ENCODE measurements at places on chromosomes 4 and X.

- no peak for DNase-seq
Measured at GRCh38 chrX:109889289-109890006, 113.5 kb upstream of the TMEM164 start.

DNA sequence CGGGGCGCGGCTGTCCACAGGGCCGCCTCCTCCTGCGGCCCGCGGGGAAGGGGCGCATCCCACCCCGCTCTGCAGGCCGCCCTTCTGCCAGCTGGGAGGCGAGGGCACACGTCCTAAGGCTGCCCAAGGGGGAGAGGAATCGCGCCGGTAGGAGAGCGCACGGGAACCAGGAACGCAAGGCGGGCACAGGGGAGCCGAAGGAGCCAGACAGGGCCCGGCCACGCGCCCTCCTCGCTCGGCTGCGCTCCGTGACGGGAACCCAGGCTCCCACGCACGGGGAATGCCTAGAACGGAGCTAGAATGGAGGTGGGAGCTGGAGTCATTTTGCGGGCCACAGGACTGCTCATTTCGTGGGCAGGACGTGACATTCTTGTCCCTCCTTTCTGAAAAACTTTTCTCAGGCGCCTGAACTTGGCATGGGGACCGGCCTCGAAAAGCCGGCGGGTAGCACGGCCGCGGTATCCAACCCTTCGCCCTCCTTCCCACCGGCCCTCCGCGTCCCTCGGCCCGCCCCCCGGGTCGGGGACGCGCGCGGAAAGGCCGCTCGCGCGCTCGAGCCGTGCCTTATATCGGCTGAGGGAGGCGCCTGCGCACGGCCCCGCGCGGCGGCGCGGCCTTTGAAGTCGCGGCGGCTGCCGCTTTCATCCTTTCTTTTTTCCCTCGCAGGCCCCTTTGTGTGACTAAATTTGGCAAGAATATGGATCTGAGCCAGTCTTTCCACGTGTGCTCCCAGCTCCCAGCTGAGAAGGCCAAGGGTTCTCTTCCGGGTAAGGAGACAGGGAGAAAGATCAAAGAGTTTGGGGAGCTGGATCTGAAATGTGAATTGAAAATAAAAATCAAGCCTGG, 4.2 kb upstream of the LEF1 start:
- DNase-seq, result no peak

DNA sequence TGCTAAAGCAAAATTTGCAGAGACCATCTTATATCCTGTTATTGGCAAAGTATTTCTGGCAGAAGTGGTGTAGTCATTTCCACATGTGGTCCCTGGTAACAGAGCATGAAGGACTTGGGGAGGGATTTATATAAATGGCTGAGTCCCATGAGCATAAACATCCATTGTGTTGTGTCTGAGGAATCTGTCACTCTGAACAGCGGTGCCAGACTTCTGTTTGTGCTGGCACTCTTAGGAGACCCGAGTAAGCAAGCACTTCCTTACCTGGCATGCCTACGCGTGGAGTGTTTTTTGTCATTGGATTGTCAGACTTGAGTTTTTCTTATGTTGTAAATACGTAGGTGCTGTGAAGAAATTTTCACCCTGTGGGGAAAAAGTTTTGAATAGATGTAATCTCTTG, 285.9 kb downstream of the ARHGAP10 start:
- DNase-seq, result no peak

GRCh38 chr4:184891816-184892397, 66.1 kb upstream of the ACSL1 start:
- DNase-seq, result no peak

DNA sequence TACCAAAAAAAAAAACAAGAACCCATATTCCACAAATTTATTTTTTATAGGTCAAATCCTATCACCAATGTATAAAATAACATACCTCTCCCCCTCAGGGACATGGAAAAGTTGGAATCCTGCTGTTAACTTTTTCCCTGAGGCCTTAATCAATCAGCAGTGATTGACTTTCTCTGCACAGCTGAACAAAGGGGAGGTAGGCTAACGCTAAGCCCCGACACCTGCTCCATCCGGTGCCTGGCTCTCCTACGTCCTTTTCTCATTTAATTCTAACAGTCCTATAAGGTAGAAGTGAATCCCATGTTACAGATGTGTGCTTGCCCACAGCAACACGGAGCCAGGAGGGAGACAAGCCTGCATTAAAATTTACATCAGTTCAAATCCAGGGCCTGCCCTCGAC, 2.8 kb downstream of the CENPU start:
- DNase-seq, result no peak

DNA sequence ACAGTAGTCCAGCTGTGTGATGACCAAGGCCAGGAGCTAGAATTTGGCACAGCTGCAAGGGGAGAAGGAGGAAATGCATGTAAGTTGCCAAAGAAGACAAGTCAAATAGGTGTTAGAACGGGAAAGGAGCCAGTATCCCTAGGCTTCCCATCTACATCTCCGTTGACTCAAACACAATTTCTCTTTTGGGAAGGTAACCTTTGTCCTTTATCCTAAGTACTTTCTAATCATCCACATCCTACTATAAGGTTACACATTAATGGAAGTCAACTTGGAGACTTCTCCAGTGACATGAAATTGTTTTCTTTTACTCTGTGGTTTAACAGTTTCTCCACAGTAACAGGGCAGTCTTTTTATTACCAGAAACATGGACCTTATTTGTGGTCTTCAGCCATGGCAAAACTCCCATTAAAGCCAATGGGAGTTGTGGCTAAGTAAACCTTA, 620.0 kb downstream of the ANKRD50 start:
- no peak for DNase-seq

- no peak for DNase-seq
Measured at GRCh38 chrX:149993989-149994388, 55.7 kb upstream of the EOLA2 start.

- DNase-seq, result no peak
Measured at GRCh38 chr4:73764513-73764912, 24.1 kb downstream of the CXCL8 start.

- no peak for DNase-seq
Measured at GRCh38 chr4:162061214-162061613, 102.6 kb downstream of the FSTL5 start.

GRCh38 chr4:53196882-53197771, 168.7 kb downstream of the SCFD2 start:
- peak; percentile 86 for DNase-seq

DNA sequence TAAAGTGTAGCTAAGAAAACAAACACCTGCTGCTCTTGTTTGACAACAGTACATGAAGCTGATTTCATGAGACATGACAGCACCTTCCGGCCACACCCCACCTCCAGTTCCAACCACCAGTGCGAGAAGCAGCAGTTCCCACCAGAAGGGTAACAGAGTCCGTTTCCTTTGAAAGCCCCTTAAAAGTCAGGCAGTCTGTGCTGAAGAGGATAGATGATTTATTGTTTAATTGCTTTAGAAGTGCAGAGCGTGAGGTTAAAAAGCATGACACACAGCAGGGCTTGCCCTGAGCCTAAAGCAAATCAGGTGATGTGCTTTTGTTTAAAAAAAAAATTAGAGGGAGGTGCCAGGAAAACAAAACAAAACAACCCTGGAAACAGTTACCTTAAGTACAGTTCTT, 82.6 kb downstream of the HADH start:
- DNase-seq, result no peak

- DNase-seq, result no peak
Measured at GRCh38 chr4:122788935-122789334, 37.7 kb upstream of the FGF2 start.

DNA sequence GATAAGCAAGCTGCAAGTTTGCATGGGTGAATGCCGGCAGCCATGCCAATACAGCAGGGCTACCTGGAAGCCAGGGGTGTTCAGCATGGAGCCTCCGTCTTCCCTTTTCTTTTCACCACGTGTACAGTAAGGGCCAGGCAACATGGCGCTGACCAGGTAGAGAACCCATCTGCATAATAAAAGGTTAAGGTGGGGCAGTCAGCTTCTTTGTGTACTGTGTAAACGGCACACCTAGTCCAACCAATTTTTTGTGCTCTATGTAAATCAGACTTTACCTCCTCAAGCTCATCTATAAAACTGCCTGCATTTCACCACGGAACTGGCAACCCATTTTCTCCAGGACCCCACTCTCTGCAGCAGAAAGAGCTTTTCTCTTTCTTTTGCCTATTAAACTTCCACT, 286.8 kb upstream of the VCX3A start:
- no peak for DNase-seq

DNA sequence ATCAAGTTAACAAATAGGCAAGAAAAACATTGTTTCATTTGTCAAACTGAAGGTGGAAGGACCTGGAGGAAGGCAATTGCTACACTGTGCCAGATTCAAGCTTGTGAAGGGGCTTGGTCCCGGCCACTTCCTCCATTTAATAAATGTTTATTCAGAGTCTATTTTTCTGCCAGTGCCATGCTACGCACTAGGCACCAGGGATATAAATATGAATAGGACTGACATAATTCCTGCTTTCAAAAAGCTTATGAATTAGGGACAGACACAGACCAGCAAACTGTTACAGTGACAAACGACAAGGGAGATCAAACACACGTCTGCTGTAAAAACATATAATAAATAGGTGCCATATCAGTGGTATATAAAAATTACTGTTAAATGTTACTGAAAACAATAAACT, 571 bp downstream of the TLR6 start:
- no peak for DNase-seq

DNA sequence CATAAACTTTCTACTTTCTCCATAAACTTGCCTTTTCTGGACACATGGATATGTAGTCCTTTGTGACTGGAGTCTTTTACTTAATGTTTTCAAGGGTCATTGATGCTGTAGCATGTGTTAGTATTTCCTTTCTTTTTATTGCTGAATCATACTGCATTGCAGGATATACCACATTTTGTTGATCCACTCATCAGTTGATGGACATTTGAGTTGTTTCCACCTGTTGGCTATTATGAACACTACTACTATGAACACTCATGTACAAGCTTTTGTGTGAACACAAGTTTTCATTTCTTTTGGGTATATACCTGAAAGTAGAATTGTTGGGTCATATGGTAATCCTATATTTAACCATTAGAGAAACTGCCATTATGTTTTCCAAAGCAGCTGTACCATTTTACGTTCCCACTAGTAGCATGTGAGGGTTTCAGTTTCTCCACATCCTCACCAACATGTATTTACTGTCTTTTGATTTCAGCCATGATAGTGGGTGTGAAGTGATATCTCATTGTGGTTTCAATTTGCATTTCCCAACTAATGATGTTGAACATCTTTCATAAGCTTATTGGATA, 26.3 kb upstream of the GPM6B start:
- DNase-seq, result no peak

GRCh38 chr4:47669946-47670345, 167.9 kb downstream of the CORIN start:
- DNase-seq, result no peak

- DNase-seq, result no peak
Measured at GRCh38 chr4:6591781-6592180, 16.8 kb downstream of the MAN2B2 start.

GRCh38 chr4:86274642-86275041, 85.2 kb downstream of the MAPK10 start:
- no peak for DNase-seq

- no peak for DNase-seq
Measured at GRCh38 chr4:19832411-19832810, 419.3 kb upstream of the SLIT2 start.

DNA sequence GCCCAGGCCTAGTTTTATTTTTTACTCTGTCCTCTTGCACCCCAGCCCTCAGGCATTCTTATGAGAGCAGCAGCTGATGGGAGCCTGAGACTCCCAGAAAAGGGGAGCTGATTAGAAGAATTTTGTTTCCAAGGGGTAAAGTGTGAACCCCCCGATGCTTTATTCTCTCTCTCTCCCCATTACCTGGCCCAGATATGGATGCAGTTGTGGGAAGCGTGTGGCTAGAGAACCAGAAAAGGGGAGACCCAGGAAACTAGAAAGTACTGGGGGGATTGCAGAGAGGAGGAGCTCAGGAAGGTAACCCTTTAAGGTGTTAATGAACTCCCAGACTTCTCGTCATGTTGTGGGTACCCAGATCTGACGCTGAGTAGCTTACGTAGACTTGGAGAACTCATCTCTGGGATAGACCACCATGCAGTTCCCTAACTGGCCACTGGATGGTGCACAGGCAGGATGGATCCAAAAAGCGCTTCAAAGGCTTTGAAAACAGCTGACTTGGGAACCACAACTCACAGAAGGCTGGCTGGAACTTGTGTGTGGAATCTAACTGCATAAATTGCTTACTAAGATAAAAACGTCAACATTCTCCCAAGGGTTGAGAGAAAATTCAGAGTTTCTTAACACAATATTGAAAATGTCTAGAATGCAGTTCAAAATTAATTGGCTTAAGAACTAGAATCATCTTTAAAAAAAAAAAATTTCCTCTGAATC, 64.7 kb downstream of the TBC1D14 start:
- peak; percentile 85 for DNase-seq

- DNase-seq, result no peak
Measured at GRCh38 chr4:121654738-121655137, 42.0 kb downstream of the ANXA5 start.

DNA sequence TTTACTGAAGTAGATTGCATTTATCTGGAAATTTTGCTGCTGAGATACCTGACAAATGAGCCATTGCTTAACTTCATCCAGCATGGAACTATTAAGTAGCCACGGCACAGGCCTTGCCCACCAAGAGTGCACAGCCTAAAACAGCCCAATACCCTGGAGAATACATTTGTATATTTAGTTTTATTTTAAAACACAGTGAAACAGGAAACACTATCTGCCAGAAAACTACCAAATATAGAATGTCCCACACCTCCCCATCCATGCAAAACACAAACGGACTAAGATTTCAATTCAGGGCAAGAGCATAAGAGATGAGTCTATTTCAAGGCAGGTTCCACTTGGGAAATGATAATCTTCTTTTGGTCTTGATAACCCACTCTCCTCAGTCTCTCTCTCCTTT, 57.1 kb downstream of the MAML3 start:
- no peak for DNase-seq

DNA sequence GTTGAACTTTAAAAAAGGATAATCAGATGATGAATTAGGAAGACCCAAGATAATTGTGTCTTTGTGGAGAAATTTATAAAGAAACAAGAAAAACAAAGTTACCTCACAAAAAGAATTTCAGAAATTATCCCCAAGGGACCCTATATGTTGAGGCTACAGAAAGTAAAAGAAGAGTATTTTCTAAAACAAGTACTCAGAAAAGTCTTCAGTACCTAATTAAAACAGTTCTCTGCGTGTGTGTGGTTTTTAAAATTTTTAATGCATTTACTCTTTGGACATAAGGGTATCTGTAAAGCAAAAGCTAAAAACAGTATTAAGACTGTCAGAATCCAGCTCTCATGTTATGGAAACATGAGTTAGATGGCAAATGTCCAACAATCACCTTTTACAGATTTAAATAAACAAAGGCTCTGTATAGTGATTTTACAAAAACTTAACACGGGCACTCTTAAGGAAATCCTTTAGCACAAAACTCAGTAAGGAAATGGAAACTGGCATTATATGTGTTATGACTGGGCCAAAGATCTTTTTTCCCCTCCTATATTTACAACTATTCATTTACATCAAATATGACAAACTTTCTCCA, 187.5 kb downstream of the NSUN7 start:
- DNase-seq, result no peak
